ENCODE measurements at places on chromosomes 3 and 15.

DNA sequence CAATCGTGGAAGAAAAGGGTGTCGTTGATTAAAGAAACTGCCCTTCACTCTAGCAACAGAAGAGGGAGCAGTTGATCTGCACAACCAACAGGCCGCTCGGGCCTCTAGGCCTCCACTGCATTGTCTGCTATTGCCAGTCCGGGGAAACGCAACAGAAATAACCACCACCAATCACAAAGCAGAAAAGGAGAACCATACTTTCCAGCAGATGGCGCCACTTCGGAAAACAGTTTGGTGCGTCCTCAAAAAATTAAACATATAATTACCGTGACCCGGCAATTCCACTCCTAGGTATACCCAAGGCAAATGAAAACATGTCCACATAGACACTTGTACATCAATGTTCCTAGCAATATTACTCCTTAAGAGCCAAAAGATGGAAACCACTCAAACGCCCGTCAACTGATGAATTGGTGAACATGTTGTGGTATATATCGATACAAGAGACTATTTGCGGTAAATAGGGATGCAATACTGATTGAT lies 154.1 kb downstream of the TJP1 start:
- DNase-seq, result no peak

- no peak for DNase-seq
These were observed 3.0 kb downstream of the ATP13A3 start for GRCh38 chr3:194483850-194484249.

- DNase-seq, result no peak
These were observed 372.0 kb upstream of the ATP10A start for GRCh38 chr15:26234976-26235767.

GRCh38 chr3:149016669-149017541 lies 25.6 kb downstream of the GYG1 start:
- DNase-seq, result no peak

DNA sequence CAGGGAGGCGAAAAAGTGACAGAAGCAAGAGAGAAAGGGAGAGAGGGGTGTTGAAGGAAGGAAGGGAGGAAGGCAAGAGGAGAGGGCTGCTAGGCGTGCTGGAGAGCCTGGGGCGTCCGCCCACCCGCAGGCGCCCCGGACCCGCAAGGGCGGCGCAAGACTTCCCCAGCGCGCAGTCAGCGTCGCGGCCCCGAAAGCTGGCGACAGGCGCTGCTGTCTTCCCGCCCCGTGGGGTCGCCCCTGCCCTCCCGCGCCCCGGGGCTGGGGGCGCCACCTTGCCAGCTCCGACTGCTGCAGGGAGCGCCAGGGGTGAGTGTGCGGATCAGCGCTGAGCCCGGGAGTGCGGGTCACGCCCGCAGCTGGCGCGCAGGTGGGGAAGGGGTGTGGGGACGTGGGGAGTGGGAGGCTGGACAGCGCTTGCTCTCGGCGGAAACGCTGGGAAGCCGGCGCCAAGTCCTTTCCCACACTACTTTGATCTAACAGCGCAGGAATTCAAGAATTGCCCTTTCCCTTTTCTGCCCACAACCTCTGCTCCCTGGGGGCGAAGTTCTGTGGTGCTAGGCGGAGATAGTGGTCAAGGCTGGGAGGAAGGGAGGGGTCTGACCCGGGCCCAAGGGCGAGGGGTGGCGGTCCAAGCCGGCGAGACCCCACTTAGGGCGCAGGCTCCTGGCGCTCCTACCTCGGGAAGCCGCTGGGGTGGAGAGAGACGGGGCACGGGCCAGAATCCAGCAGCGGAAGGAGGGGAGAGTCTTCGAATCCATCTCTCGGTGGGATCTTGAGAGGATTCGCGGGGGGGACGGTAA lies 266.1 kb downstream of the CGGBP1 start:
- no peak for DNase-seq

Data from stimulated activated CD4-positive, alpha-beta T cell treated with anti-CD3 and anti-CD28 coated beads, Interleukin-1b, Interleukin-23, amount 100 ng/mL, for 1 hour (primary cell).